Right forelimb (tissue), 1 donor: ENCODE measurements at places on chromosomes 6 and 20.
A peak's percentile ranks its signal among the peaks of the same experiment; 100 is the strongest.

DNA sequence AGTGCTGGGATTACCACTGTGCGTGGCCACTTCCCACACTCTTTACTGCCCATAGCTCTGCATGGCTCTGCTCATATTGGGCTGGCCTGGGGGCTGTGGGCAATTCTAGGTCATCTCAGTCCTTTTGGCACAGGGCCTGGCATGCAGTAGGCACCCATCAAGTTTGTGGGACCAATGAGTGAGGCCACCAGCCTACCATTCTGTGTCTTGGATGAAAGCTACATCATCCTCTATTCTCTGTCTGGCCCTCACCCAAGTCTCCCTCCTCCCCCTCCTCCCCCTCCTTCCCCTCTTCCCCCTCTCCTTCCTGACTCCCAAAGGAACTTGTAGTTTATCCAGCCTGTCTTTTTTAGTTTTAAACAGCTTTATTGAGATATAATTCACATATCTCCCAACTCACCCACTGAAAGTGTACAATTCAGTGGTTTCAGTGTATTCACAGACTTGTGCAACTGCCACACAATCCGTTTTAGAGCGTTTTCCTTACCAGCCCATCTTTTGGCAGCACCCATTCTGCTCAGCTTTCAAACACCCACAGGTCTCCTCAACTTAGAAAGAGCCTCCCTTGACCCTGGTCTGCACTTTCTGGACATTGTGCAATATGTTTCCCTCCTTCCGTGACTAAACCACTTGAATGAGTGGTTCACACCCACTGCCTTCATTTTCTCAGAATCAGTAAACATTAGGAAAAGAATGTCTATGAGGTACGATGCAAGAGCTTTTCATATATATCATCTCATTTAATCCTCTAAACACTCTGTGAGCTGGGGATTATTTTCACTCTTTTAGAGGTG is 21.5 kb upstream of the MRPS18A start:
- no peak for DNase-seq

DNA sequence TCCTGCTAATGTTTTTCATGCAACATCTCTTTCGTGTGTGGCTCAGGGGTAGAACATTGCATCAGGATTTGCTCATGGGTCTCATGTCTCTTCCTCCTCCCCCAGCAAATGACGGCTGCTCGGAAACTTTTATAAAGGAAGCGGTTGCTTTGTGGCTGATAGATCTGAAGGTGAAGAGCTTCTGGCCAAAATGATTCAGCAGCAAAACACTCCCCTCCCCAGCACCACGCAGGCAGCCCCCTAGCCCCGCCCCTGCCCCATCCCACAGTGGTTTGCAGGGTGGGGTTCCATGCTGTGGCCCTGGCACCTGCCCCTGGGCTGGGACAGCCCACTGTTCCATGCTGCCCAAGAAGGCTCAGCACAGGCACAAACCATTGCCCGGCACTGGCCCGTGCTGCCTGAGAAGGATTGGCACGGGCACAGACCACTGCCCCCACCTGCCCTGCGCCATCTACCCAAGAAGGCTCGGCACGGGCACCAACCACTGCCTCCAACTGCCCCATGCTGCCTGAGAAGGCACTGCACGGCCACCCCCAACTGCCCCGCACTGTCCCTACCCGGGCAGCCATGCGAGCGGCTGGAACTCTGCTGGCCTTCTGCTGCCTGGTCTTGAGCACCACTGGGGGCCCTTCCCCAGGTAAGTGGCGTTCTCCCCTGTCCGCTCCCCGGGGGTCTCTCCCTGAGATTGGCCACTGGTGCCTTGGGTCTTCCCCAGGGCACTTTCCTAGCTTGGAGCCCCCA is at the start of gene CST7:
Gene CST7 (plus strand): TSS at position 331 of the 741 bp plus-strand sequence. CDS start 237 bp downstream, at position 568.
- no peak for DNase-seq

DNA sequence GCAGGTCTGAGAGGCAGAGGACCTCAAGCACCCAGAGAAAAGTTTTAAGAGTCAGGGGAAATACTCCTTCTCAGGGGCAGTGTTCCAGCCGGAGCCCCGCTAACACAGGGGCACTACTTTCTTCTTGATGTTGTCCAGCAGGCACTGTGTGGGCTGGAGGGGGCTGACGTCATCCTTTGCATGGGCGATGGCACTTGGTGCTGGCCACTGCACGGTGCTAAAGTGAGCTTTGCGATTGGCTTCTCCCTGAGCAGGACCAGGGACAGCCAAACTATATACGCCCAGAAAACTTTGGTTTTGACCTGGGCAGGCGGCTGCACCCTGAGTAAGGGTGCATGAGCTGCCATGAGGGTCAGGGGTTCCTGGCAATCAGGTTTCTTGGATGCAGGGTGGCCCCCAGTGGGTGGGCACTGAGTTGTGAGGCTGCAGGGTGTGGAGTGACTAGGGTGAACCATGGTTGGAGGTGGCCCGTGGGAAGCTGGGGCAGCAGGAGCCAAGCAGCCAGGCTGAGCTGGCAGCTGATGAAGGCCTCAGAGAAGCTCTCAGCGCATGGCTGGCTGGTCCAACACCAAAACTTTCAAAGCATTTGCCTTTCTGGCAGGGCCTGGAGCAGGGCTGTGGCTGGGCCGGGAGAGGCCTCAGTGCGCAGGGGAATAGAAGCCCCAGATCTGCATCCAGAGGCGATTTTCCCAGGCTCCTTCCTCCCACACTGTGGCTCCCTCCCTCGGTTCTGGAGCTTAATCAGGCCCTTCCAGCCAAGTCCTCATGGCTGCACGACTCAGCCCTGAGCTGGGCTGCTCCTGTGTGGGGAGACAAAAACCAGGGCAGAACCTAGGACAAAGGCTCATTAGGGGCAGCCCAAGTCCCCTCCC is 18.3 kb downstream of the MRPS18A start:
- peak; percentile 75 for DNase-seq

- DNase-seq, result no peak
Observed at GRCh38 chr6:32609391-32609730, 19.7 kb upstream of the HLA-DRB1 start.

DNA sequence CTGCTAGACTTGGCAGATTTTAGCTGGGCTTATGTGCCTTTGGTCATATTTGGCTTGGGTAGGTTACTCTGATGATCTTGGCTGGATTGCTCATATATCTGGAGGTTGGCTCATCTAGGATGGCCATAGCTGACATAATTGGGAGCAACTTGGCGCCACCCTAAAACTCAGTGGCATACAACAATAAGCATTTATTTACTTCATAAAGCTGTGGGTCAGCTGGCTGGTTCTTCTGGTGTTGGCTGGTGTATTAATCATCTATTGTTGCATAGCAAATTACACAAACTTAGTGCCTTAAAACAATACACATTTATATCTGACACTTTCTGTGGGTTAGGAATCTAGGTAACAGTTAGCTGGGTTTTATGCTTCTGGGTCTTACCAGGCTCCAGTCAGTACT is 297.3 kb upstream of the JAG1 start:
- no peak for DNase-seq

DNA sequence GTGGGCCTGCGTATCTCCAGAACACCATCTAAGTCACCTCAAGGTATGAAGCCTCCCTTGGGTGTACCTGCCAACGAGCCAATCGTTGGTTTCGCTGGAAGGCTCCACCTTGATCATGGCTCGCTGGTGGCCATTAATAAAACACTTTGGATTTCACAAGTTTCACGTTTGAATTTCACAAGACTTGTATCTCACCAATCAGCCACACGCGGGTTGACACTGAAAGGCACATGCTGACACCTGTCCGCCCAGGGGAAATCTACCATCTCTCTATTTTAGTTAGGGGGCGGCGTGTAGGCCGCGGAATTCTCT is 586 bp upstream of the HMGA1 start:
- no peak for DNase-seq

- DNase-seq, result no peak
Observed at GRCh38 chr20:39036851-39037250, 74.7 kb downstream of the DHX35 start.

DNA sequence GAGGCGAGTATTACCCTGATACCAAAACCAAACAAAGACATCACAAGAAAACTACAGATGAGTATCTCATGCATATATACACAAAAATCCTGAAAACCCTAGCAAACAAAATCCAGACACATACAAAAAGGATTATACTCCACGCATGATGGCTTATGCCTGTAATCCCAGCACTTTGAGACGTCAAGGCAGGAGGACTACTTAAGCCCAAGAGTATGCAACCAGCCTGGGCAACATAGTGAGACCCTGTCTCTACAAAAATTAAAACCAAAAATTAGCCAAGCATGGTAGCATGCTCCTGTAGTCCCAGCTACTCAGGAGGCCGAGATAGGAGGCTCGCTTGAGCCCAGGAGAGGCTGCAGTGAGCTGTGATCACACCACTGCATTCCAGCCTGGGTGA is 32.4 kb downstream of the TRPC4AP start:
- no peak for DNase-seq

- no peak for DNase-seq
Observed at GRCh38 chr6:32105433-32105832, 3.7 kb downstream of the TNXB start.

GRCh38 chr6:70884074-70884983 is 72.5 kb downstream of the B3GAT2 start:
- peak; percentile 64 for DNase-seq

GRCh38 chr6:97038437-97038836 is 113.9 kb downstream of the KLHL32 start:
- no peak for DNase-seq

GRCh38 chr6:35474942-35475570 is 6.9 kb downstream of the RPL10A start:
- no peak for DNase-seq

- no peak for DNase-seq
Observed at GRCh38 chr6:24974182-24975171, 38.7 kb upstream of the RIPOR2 start.

DNA sequence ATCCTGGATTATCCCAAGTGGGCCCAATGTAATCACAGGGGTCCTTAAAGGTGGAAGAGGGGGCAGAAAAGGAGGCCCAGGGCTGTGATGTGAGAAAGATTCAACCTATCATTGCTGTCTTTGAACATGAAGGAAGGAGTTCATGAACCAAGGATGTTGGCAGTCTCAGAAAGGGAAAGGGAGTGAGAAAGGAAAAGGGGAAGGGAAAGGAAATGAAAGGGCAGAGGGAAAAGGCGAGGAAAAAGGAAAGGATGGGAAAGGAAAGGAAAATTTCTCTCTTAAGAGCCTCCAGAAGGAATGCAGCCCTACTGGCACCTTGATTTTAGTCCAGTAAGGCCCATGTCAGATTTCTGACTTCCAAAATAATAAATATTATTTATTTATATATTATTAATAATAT is 687.8 kb downstream of the COL12A1 start:
- no peak for DNase-seq

DNA sequence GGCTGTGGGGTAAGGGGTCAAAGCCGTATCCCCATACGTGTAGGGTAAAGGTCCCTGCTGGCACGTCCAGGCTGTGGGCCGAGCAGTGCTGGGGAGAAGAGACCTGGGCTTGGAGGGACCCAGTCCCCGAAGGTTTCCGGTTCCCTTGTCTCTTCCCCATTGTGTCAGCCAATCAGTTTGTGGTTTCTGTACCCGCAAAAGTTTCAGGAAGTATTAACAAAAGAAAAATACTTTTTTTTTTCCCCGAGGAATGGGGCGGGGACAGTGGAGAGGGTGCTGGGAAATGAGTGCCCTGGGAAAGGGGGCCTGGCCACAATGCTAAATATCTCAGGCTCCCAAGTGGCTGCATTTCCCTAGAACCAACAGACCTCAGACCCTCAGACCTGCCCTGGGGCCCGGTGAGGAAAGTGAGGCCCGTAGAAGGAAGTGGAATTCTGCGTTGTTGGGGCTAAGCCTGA is 15.2 kb upstream of the AMD1 start:
- DNase-seq, result no peak

DNA sequence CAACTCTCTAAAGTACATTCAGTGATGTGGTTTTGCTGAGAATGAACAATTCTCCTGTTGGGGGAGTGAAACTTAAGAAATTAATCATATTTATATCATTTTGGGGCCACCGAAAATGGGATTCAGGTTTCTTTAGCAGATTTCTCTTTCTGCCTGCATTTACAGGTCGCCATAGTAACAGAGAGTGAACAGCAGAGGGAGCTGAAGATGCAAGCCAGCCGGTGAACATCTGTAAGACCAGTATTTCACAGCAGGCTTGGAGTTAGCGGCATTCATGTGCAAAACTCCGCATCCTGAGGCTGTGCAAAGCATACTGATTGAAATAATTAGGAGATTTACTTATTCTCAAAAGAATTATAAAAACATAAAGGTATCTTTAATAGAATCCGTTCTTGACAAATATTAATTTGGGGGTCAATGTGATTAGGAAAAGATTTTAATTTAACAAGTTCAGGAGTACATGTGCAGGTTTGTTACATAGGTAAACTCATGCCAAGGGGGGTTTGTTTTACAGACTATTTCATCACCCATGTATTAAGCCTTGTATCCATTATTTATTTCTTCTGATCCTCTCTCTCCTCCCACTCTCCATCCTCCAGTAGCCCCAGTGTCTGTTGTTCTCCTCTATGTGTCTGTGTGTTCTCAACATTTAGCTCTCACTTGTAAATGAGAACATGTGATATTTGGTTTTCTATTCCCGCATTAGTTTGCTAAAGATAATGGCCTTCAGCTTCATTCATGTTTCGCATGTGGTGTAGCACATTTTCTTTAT is 17.8 kb upstream of the HSF2 start:
- peak; percentile 61 for DNase-seq

DNA sequence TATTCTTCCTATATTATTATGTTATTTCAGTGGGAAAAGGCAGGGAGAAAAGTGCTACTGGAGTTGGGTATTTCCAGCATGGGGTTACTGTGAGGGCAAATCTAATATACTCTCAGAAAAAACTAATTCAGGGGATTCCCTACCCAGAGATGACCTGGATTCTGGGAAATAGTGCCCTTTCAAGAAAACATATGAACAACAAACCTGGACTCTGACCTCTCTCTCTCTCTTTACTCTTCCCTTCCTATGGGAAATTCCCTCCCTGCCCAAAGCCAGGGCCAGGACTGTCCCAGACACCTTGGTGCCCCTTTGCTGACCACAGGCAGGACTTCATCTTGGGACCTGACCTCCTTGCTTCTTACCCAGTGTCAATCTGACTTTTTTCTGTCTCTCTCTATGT is 1.6 kb upstream of the UBD start:
- DNase-seq, result no peak

GRCh38 chr6:157981395-157982101 is at the start of gene SYNJ2:
Gene SYNJ2, plus strand, starts transcription at chr6:157981863. Its CDS starts 99 bp downstream, at chr6:157981962.
- DNase-seq, result peak; percentile 82

- DNase-seq, result peak; percentile 66
Observed at GRCh38 chr20:40868551-40869217, 159.9 kb upstream of the TOP1 start.

DNA sequence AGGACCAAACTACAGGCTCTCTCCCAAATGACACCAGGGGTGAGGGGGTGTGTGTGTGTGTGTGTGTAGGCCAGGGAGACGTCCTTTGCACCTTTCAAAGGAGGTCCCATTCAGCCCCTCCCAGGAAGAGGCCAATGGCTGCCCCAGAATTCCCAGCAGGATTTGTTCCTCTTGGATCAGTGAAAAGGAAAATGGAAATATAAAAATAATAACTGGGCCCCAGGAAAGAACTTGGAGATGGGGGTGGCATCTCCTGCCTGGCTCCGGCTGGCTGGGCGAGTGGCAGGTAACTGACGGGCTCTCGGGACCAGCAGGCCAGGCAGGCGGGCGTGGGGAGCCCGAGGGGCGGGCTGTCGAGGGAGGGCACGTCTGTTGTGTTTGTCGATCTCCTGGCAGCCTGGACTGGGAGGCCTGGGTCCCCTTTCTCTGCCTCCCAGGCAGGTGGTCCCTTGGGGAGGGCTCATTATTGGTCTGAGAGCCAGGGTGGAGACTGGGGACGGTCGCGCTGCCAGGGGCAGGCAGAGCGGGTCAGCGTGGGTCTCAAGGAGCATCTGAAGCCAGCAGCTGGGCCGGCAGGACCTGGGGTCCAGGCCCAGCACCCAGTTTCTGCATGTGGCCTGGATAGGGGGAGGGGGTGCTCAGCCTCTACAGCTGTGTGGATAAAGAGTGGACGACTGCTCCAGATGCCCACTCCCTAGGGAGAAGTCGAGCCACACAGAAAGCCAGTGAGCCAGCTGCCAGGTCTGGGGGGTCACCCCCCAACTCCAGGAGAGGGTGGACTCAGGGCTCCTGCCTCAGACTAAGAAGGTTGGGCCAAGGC is 3.1 kb downstream of the NOL4L start:
- DNase-seq, result no peak
